CD8-positive, alpha-beta memory T cell (primary cell): ENCODE measurements at places on chromosomes 2 and 18.

DNA sequence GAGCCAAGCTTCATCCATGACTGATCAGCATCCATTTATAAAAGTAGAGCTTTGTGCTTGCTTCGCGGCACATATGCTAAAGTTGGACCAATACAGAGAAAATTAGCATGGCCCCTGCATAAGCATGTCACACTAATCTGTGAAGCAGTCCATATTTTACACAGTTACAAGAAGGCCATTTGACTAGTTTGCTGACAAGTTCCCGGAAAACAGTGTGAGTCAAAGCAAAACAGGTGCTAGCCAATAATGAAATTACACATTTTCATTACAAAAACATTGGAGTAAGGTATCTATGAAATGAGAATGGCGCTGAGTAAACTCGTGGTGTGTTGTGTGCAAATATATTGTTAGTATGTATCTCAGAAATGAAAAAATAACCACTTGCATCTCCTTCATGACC, 4.7 kb downstream of the ANKRD62 start:
- DNase-seq, result no peak

GRCh38 chr2:96866986-96867755, 2.7 kb downstream of the SEMA4C start:
- DNase-seq, result no peak

GRCh38 chr18:64110692-64111480, 38.0 kb downstream of the LINC00305 start:
- no peak for DNase-seq

DNA sequence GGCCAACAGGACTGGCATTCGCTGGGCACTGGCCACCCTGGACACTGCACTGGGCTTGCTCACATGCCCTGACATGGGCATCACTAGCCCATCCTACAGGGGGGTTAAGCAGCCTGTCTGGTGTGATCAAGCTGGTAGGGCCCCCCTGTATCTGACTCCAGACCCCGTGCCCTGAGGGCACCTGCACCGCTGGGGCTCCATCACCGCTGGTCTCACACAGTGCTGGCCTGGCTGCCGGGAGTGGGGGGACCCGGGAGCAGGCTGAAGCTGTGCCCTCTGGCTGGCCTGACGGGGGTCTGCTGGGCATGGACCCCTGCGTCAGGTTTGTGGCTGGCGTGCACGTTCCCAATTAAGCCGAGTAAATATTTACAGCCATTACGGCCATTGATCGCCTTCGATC, 32.3 kb downstream of the KCNIP3 start:
- no peak for DNase-seq

- peak; percentile 42 for DNase-seq
Measured at GRCh38 chr2:74206180-74206688, 7.8 kb downstream of the MTHFD2 start.
